ENCODE measurements at places on chromosomes 5 and 9.

DNA sequence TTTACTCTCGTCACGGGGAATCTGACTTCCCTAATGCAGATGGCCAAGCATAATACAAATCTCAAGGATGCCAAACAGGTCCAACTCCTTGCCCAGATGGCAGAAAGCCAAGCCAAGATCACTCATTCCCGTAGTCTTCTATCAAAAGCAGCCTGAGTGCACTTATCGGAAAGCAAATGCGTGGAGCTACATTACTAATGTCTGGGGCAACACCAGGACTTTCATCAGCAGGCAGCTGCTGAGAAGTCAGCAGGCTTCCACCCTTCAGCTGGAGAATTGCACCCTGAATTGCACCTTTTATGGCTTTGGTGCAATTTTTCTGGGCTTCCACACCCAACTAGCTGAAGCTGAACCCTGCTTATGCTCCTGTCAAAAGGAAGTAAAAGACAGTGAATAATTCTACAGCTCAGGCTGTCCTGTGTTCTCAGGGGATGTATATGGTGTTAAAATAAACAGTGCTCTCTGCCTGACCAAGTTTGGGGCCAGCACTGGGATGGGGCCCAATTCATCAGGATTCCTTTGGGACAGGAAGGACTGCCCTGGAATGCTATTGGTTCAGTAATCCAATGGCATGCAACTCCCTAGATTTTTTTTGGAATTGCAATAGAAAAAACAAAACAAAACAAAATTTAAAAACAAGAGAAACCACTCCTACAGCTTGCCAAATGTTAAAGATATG is 92.6 kb downstream of the DPYSL3 start:
- no peak for DNase-seq

DNA sequence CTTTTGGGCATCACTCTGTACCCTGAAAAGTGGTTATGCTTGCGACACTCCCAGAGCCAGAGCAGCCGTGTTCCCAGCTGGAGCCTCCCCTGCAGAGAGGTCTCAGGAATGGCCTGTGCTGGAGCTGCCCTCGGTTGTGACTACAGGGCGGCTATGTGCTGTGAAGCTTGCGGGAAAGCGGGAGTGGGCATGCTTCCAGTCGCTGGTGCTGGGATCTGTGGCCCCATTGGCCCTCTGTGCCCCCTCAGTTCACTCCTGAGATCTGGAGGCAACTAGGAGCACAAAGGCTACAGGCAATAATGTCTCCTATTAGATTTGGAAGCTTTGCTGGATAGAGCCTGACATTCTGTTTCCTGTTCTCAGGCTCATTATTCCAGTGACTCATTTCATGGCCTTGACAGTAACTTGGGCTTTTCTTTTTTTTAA is 56.9 kb downstream of the GPR107 start:
- no peak for DNase-seq

DNA sequence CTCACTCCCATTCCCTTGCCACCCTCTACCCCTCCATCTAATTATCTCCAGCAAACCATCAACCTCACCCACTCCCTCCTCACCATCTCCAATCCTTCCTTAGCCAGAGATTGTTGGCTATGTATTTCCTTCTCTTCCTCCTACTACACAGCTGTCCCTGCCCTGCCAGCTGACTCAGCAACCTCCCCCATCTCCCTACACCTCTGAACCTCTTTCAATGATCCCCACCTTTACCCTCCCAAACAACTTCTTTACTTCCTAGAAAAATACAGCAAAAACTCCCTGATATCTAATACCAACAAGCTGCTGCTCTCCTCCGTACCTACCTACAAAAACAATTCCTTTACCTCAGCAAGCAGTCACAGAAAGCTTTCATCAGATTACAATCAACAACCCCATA is 37.3 kb downstream of the SPTLC1 start:
- no peak for DNase-seq

- no peak for DNase-seq
Measured at GRCh38 chr9:106830527-106831150, 32.3 kb upstream of the ZNF462 start.

DNA sequence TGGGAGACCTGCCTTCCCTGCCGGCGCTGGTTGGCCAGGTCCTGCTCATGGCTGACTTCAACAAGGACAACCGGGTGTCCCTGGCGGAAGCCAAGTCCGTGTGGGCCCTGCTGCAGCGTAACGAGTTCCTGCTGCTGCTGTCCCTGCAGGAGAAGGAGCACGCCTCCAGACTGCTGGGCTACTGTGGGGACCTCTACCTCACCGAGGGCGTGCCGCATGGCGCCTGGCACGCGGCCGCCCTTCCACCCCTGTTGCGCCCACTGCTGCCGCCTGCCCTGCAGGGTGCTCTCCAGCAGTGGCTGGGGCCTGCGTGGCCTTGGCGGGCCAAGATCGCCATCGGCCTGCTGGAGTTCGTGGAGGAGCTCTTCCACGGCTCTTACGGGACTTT is 10.6 kb downstream of the DIPK1B start:
- DNase-seq = no peak

- no peak for DNase-seq
Measured at GRCh38 chr5:136766456-136766855, 401.1 kb upstream of the TRPC7 start.

- DNase-seq = no peak
Measured at GRCh38 chr5:181164076-181164952, 16.9 kb downstream of the OR2V2 start.

DNA sequence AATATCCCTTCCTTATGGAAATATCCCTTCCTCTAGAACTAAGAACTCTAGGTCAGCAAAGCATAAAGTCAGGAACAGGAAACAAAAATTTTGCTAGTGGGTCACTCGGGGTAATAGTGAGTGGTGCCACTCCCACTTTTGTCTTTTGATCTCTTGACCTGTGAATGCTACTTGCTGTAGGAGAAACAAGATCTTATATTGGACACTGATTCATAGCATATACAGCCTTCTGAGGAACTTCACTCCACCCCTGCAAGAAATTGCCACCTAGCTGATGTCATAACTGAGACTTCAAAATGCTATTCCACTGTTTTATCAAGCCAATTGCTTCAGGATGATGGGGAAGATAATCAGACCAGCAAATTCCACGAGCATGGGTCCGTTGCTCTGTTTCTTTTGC is 53.3 kb upstream of the PRSS3 start:
- DNase-seq = no peak

- DNase-seq = no peak
Measured at GRCh38 chr5:98510143-98510985, 263.1 kb upstream of the RGMB start.

DNA sequence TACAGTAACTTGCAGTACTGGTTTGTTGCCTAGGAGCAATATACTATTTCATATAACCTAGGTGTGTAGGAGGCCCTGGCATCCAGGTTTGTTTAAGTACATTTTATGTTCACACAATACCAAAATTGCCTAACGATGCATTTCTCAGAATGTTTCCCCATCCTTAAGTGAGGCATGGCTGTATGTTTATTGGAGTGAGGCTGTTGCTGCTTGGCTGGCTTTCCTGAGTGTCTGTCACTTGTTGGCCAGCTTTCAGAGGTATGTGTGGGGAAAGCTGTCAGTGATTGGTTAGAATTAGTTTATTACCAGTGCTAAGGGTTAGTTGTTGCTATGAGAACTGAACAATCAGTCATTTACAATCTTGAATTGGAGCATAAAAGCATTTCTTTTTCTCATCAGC is 154.1 kb upstream of the CDH12 start:
- DNase-seq = no peak

- DNase-seq = no peak
Measured at GRCh38 chr5:117942861-117943519, 1045.4 kb downstream of the DTWD2 start.

DNA sequence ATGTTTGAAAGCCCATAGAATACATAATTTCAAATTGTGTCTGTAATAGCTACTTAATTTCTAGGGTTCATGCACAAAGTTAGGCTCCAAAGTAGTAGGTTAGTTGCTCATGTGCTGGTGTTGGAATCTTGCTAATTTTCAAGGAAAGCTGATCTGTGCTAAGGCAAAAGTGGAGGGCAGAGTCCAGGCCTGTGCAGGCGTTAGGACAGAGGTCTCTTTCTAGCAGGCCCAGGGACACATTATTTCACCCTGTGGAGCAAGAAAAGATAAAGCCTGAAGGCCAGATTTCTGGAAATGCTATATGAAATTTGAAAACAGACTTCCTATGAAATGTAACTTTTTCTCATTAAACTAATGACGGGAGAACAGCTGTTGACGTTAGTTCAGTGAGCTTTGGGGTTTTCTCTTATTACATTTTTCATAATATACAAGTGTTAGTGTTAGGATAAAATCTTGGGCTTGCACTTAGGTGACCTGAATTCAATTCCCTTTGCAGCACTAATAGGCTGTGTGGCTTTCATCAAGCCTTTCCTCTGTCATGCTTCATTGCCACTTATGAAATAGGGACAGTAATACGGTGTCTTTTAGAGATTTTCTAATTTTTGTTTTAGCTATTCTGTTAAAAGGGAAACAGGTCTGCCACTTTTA is 196.7 kb upstream of the HAPLN1 start:
- DNase-seq = no peak

- DNase-seq = no peak
Measured at GRCh38 chr9:13082796-13083195, 196.7 kb downstream of the MPDZ start.

DNA sequence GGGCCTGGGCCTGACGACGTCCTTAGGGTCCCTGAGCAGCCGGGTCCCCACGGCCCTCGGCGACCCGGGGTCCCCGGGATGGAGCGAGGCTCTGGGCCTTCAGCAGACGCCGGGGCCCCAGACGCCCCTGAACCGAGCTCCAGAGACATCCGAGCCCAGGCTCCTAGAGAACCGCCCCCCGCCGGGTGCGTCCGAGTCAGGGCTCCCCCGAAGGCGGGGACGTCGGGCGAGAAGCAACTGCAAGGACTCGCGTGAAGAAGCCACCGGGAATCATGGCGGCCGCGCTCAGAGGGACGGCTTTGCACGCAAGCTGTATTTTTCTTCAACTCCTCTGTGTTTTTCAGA is 25.5 kb downstream of the IRX4 start:
- DNase-seq = no peak

DNA sequence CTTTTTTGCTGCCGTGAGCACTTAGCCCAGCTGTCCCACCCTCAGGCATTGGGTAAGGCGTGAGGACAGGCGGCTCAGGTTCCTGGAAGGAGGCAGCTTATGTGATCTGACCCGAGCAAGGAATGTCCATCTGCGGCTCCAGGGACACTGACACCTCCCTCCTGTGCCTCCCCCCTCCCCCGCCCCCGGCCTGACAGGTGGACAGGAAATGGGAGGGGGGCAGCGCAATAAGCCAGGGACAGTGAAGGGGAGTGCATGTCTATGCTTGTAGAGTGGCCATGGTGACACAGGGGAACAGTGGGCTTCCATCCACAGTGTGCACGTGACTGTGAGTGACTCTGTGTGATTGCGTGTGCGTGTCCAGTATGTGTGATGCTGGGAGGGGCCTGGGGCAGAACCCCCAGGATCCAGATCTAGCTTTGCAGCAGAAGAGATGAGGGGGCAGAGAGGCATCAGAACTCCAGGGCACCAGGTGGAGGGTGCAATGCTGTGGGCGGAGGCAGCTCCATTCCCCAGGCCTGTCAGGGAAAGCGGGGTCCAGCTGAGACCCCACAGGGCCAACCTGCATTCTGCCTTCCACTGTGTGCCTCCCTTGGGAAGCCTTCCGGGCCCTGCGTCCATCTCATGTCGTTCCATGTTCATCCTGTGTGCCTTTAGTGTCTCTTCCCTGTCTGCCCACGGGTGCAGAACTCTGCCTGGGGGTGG is 30.5 kb downstream of the CNTFR start:
- no peak for DNase-seq

DNA sequence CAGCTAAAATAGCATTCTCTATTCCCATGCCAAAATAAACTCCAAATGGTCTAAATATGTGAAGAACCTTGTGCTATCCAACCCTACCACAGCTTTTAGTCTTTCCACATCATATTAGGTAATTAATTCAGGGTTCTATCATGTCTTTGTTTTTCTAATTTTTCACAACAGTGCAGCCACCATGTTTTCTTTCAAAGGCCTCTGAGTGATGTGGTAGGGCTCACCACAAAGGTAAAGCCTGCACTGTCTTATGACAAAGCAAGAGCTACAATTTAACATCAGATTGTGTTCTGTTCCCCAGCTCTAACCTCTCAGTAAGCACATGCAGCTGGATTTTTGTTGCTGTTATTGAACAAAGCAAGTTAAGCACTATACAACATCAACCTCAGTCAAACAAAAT is 52.4 kb downstream of the MEF2C start:
- DNase-seq = no peak

GRCh38 chr5:66655395-66656324 is 59.5 kb downstream of the MAST4 start:
- no peak for DNase-seq

DNA sequence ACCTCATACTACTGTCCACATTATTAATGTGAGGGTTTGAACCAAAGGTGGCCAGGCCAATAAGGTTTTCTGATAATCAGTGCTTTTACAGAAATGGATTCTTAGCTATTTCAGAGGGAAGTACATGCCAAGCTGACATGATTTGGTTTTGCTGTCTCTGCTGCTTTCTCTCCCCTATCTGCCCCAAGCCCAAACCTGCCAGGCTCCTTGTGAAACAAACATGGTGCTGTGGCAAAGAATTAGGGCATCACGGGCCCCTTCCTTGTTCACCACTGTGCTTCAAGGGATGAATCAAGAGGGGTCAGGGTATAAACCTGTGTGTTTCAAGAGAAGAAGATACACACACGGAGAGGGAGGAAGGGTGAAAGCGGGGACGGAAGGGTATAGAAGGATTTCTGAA is 41.3 kb upstream of the SMU1 start:
- no peak for DNase-seq

- no peak for DNase-seq
Measured at GRCh38 chr5:127871503-127872153, 168.4 kb downstream of the CCDC192 start.

DNA sequence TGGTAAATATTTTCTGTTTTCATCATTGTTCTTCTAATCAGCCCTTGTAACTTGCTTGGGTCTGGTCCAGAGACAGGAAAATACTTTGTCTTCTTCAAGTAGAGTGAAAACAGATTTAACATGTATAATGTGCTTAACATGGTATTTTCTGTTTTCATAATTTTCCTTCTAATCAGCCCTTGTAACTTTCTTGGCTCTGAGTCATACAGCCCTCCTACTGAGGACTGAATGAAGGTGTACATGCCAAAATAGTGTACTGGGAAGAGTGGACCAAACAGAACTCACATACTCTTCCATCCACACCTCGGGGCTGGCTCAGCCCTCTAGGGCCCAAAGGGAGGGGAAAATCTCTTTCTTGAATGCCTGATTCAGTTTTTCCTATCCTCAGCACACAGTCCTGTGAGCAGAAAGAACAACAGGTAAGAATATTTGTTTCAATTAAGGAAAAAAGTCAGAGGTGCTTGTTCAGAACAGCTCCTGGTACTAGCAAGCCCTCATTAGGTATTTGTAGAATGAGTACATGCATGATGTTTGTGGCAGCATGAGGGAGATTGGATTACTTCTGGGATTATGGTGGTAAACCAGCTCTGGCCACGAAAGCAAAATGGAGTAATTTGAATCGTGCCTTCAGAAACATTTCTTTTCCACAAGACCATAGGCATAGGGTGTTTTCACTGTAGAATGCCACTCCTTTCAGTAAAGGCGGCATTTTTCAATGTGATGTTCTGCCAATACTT is 24.2 kb upstream of the MACIR start:
- DNase-seq = no peak

Measured in stimulated activated CD8-positive, alpha-beta memory T cell treated with anti-CD3 and anti-CD28 coated beads, Interleukin-15, amount 100 ng/mL, for 1 hour (primary cell).